ENCODE measurements at places on chromosomes 6 and 20.

- no peak for DNase-seq
Observed at GRCh38 chr6:24936641-24937317, 1.0 kb upstream of the RIPOR2 start.

DNA sequence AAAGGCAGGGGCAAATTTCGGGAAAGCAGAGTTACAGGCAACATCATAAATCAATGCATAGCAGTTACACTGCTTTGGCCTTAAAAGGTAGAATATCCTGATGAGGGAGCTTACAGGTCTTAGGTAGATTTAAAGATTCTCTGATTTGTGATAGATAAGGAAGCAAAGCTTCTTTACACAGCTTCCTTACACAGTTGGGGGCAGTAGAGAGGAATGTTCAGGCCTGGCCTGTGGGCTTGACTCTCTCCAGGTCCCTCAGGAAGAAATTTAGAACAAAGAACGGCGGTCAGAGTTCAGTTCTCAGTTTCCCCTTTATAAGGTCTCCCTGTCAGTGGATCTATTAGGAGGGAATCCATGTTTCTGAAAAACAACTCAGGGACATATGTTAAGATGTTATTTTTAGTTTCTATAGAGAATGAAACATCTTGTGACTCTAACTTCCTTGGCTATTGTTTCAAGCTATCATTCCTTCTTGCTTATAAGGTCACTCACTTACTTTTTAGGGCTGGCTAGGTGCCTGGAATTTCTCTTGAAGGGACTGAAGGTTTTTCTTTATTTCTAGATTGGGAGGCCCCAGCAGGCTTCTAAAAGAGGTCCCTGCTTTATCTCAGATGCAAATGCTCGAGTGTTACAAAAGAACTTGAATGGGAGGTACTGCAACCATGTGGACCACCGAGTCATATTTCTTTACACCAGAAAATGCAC is 11.8 kb downstream of the HLA-B start:
- DNase-seq, result no peak

- no peak for DNase-seq
Observed at GRCh38 chr6:35321091-35321490, 21.3 kb upstream of the PPARD start.

GRCh38 chr6:112348891-112349635 is 1.9 kb downstream of the RFPL4B start:
- DNase-seq, result no peak

- DNase-seq, result no peak
Observed at GRCh38 chr20:16539280-16540021, 33.8 kb downstream of the KIF16B start.

DNA sequence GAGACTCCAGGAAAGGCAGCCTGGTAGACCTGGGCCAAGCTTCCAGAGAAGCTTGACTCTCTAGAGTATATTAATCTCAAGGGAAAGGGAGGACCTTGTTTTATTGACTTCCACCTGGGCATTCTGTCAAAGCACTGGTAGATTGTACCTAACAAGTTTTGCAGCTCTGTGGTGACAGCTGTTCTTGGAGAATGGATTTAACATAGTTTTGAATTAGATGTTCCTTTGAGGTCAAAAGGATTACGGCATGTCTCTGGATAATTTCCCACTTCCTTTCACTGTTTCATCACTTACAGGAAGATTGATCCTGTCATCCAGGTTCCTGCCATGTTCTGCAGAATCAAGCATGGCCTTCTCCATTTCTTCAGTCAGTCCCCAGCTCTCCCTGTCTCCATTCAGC is 246.0 kb downstream of the PHACTR1 start:
- no peak for DNase-seq

DNA sequence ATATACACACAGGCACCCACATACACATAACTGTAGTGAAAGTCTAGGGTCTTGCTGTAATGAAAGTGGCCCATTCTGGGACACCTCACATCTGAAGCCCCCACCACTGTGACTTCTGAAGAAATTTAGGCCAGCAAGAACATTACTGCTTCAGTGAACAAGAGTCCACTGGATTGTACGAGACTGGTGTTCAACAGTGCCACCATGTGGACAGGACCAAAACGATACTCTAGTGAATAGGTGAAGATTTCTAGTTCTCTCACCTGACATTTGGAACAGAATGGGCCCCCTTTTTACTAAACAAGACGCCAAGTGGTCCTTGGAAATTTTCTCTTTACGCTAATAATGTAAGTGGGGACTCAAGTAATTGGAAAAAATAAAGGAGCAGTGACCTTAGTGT is 156.9 kb downstream of the MAFB start:
- DNase-seq, result no peak

- no peak for DNase-seq
Observed at GRCh38 chr6:40556023-40556422, 31.1 kb downstream of the LRFN2 start.
